NCI-H187 treated with DMSO at 0.1 percent for 48 hours (cell line): ENCODE measurements at places on chromosomes 7 and 10.

- DNase-seq = no peak
Observed at GRCh38 chr7:96238474-96238873, 83.4 kb downstream of the SLC25A13 start.

DNA sequence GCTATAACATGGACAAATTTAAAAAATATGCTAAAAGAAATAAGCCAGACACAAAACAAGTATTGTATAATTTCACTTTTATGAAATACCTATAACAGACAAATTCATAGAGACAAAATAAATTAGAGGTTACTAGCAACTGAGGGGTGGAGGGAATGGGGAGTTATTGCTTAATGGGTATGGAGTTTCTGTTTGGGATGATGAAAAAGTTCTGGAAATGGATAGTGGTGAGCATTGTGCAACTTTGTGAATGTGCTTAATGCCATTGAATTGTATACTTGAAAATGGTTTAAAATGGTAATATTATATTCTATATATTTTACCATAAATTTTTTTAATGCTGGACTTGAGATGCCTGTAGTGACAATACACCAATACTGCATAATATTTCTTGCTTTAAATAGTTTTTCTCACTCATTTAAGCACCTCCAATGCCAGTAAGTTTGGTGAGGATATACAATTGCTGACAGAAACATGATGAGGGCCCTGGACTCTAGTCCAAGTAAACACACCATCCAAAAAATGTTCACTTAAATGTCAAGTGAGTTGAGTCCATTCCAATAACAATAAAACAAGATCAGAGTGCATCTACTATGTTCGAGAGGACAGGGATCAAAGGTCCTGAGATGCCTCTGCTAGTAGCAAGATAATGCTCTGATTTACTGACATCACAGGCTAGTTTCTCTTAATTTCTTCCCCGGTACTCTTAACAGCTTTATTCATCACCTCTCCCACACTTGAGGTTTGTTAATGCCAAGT, 71.9 kb downstream of the NT5C2 start:
- DNase-seq = no peak

DNA sequence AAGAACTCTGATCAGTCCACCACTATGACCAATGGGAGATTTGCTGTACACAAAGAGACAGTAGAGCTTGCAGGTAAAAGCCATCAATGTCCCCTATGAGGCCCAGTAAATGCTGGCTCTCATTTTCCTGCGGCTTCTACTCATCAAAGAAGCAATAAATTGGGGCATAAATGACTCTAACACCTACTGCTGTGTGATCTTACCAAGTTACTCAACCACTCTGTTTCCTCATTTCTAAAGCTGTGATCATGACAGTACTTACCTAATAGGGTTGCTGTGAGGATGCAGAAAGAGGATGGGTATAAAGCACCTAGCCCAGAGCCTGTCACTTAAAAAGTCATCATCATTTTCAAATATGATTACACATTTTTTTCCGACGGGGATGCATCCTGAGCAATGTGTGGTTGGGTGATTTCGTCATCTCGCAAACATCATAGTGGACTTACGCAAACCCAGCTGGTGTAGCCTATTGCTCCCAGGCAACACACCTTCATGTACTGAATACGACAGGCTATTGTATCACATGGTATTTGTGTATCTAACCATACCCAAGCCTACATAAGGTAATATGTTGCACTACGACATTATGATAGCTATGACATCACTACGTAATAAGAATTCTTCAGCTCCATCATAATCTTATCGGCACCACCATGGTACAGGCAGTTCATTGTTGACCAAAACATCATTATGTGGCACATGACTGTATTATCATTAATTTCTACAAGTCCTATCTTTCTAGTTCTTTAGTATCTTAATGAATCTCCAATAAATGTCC, 7.1 kb upstream of the MGMT start:
- no peak for DNase-seq

- DNase-seq = no peak
Observed at GRCh38 chr10:14565199-14565598, 209.5 kb downstream of the FAM107B start.

DNA sequence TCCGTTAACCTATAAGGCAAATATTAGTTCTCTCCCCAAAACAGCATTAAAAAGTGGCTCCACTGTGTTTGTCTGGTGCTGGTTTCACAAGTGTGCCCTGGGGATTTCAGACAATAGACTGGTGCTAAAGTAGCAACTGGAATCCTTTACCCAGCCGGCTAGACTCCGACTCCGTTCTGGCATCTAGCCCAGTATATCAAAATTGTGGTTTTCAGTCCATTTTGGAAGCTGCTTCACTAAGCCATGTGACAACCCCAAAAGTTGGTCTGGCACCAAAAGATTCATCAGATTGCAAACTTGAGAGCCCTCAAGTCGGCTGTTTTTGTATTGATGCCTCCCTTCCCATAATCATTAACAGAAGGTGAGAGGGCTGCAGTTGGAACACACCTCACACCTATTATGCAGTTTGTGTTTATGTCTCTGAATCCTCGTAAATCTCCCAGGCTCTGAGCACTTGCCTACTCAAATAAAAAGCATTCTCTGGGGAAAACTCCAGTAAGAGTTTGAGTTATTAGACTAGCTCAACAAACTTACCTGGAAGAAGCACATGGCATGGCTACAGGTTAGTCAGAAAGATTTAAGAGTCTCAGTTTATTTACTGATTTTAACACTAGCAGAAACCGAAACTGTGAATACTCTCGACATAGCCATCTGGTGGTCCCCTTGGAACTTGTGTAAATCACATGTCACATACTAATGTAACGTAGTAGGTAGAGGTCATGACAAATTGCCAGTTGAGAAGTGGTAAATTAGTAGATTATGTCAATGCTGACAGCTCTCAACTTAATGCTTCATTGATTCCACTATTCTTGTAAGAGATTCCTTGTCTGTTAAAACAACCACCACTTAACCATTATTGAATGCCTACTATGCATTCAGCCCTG, 14.8 kb upstream of the WNT16 start:
- DNase-seq = peak; percentile 99

DNA sequence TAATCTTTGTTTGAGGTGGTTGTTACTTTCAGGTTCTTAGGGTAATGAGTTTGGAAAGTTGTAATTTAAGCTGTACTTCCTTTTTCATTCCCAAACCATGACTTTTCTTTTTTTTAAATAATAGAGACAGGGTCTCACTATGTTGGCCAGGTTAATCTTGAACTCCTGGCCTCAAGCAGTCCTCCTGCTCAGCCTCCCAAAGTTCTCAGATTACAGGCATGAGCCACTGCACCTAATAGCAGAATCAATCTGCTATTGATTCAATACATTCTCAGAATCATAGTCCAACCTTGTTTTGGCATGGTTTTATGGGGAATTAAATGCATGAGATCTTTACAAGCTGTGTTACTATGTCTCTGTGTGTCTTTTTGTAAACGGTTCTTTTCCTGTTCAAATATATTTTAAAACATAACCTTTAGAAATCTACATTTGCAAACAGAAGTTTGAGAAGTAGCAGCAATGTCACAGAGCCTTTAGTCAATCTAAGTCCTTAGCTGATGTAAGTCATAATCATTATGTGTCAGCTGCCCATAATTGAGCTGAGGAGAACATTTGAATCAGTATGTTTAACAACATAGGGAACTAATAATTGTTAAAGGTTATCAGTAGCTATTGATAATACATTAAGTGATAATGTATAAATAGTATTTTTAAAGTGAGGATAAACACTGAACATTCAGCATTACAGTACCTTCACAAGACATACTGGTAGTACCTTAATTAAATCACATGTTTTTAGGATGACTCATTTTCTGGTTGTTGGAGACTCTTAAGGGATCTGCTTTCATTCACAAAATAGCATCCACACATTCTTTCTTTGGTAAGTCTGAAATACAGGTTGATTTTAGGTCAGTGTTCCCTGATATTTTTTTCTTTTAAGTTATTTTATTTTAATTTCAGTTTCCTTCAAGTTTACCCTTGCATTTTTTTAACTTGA, 8.8 kb downstream of the INPP5F start:
- DNase-seq = no peak

DNA sequence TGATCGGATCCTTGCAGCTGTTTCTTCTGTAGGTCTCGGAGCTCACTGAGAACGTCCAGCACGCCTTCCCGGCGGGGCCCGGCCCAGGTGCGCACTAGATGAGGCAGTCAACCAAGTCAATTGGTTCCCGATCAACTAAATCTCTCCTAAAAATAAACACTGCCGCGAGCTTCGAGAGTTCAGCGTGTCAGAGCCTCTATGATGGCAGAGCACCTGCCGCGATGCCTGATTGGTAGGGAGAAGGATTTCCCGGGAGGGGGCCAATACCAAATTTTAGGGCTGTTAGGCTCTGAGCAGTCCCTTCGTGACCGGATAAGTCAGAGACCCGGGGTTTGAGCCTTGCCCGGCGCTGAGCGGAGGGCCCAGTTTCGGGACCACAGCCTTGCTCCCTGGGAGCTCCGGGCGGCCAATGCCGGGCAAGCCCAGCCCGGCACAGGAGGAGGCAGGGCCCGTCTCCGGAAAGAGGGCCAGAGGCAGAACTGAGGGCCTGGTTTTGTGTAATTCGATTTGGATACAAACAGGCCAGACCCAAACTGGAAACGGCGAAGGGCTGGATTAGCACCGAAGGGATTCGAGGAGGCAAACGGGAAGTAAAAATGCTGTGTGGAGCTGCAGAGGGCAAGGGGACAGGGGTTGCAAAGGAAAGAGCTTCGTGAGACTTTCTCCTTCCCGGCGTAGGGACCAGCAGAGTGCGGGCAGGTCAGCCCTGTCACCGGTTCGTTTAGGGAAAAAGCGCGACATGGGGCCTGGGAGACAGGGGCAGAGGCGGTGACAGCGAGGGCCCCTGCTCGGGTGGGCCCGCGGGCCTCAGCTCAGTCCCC, 569 bp downstream of the SLC26A5 start:
- no peak for DNase-seq

DNA sequence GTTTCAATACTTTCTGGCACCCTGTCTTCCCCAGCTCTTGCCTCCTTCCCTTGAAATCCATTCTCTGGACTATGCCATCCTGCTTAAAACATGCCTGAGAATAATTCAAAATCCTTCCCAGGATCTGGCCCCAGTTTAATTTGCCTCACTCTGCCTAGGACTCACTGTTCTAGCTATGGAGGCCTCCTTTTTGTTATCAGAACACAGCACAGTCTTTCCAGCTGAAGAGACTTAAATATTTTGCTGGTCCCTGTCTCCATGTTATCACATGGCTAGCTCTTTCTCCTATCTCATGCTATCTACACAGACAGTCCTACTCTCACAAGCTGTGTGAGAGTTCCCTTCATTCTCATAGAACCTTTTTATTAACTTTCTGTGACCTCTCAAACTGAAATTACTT, 194.8 kb downstream of the RNLS start:
- no peak for DNase-seq

DNA sequence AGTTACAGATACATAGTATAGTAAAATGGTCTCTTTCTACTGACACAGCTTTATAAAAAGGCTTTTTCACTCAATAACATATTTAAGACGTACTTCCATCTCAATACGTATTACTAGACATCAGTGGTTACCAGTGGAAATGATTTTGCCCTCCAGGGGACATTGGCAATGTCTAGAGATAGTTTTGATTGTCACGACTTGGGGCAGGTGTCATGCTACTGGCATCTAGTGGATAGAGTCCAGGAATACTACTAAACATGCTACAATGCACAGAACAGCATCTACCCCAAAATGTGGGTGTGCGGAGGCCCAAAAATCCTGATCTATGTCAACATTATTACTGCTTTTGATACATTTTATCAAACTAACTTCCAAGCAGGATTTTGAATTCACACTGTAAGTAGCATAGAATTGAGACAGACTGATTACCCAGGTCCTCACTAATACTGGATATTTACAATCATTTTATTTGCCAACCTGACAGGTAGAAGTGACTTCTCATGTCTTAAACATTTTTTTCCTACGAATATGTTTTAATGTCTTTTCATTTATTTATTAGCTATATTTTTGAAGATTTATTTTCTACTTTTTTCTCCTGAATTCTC, 53.8 kb downstream of the HGF start:
- no peak for DNase-seq

GRCh38 chr10:79562135-79562756, 2.0 kb upstream of the SFTPA2 start:
- no peak for DNase-seq

DNA sequence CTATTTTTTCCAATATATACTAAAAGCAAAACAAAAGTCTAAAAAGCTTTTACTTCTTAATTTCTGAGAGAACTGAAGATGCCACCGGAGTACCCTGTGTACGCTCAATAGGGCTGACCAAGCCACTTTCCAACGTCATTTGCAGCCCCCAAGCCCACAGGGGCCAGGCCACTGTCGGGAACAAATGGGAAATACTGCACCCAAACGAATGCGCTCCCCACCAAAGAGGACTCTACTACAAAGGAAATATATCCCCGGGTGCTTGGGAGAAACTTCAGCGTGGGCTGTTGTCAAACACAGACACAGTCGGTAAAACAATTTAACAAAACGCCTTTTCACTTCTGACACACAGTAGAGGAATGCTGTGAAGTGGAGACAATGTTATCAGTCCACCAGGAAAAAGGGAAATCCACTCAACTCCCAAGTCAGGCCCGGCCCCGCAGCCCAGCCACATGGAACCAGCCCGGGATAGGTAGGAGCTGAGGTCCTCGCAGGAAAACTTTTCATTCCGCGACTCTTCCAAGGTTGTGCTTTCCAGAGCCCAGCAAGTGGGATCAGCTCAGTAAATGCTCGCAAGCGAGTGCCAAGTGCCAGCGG, 1.4 kb downstream of the PARD3 start:
- no peak for DNase-seq

DNA sequence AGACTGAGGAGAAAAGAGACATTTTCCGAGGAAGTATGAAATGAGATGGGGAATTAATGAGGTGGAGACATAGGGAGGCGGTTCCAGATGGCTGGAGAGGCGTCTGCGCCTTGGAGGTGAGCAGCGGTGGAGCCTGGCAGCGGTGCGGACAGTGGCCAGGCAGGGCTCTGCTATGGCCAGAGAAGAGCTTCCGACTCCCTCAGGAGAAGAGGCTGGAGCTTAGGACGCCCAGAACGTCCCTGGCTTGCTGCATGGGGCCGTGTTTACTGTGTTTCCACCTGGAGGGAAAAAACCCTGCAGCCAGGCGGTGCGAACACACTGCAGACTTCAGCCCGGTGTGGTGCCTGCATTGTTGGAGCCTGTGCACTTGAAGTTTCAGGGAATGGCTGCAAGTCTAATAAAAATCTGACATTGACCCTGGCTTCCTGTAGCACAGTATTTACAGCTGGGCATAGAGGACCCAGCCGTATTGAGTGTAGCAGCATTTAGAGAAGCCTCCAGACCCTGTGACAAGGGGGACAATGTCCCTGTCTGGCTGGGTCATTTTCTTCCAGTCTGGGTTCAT, 447.1 kb upstream of the MKI67 start:
- no peak for DNase-seq

GRCh38 chr7:105270117-105270516, 118.6 kb downstream of the SRPK2 start:
- DNase-seq = no peak

GRCh38 chr7:26451997-26452396, 160.3 kb downstream of the SNX10 start:
- peak; percentile 43 for DNase-seq

GRCh38 chr10:58743466-58744115, 230.9 kb downstream of the BICC1 start:
- DNase-seq = no peak

GRCh38 chr10:28913436-28914237, 236.3 kb downstream of the BAMBI start:
- no peak for DNase-seq

GRCh38 chr7:130272381-130273080, 5.9 kb downstream of the CPA2 start:
- DNase-seq = peak; percentile 44

GRCh38 chr7:17404006-17404405, 105.6 kb downstream of the AHR start:
- no peak for DNase-seq
